ENCODE measurements at places on chromosomes 1 and 21. TPM values are rescaled to one million over a fixed set of nuclear protein-coding genes. Genes with fewer than 3 reads are reported as not detected.

DNA sequence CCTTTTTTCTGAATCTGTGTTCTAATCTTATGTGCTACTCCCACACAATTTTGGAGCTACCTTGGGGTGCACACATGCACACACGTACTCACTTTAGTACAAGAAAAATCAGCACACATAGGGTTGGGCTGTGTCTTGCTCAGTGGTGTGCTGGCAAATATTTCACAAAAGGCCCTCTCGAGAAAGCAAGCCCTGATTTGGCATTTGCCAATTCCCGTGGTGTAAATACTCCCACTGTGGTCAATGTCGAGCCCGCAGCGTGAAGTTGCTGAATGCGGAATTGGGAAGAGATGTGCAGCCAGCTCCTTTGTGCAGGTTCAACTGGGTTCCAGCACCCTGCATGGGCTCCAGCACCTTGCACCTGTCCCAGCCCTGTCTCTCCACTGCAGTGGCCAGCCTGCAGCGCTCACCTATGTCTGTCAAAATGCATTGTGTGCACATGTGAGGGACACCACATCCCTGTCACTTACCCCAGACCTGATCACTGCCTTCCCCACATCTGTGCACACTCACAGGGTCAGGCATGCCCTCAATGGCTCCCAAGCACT is 78.4 kb upstream of the WNT4 start:
- DNase-seq = no peak

DNA sequence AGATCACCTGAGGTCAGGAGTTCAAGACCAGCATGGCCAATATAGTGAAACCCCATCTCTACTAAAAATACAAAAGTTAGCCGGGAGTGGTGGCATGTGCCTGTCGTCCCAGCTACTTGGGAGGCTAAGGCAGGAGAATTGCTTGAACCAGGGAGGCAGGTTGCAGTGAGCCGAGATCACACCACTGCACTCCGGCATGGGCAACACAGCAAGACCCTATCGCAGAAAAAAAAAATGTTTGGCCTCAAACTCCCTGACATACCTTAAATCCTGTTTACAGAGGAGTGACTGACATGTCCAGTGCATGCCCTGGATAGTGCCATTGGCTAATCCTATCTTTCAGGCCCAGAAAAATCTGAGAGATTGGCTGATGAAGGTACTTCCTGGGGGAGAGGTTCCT is 11.8 kb downstream of the DCLRE1B start:
- no peak for DNase-seq

GRCh38 chr1:73066866-73067265 is 784.5 kb upstream of the NEGR1 start:
- DNase-seq = no peak

DNA sequence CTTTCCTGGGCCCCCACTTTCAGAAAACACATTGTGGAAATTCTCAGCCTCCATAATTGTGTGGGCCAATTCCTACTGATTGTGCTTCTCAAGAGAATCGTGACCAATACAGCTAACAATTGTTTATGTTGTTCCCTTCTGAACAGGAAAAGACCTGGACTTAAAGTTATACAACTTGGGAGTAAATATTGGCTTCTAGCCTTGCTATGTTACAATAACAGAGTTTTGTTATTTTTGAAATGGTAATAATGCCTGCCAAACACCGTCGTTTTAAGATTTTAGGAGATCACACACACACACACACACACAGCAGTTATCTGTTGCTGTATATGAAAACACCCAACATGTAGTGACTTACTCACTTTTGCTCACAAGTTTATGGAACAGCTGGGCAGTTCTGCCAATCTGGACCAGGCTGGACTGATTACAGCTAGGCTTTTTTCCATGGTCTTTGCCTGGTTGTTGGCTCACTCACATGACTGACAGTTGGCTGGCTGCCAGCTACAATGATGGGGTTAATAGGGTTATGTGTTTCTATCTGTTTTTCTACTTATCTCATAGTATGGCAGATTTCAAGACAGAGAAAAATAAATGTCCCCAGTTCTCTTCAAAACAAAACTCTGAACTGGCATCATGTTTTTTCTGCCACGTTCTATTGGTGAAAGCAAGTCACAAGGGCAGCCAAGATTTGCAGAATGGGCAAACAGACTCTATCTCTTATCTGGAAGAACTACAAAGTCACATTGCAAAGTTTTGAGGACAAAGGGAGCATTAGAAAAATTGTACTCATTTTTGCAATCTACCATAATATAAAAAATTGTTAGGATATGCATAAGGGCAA is 447.5 kb downstream of the NEGR1 start:
- no peak for DNase-seq

GRCh38 chr1:3638676-3639075 is 11.2 kb downstream of the WRAP73 start:
- DNase-seq = no peak

GRCh38 chr1:9371391-9371935 is 78.8 kb downstream of the SPSB1 start:
- DNase-seq = no peak

GRCh38 chr1:199551967-199552565 is 475.4 kb upstream of the NR5A2 start:
- peak; percentile 22 for DNase-seq

DNA sequence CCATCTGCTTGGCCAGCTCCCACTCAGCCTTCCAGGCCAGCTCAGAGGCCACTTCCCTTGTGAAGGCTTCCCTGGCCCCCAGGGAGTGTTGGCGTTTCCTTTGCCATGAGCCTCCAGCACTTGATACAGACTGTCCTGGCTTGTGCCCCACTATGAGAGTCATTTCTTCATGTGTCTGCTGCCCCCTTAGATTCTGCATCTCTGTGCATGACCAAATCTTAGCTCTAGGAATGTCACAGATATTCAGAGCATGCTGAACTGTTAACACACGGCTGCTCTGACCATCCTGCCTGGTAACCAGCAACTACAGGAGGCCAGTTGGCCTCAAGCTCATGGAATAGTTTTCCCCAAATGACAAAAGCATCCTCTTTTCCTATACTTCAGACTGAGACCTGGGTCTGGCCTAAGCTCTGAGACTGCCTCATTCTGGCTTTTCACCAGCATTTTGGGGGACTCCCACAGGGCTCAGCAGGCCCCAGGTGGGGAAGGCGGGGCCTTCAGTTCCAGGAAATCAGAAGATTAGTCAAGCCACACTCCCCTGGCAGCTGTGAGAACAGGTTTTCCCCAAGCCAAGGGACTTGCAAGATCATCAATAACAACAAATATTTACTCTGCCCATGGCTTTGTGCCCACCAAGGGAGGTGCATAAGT is 182.6 kb upstream of the EDN2 start:
- DNase-seq = peak; percentile 74

DNA sequence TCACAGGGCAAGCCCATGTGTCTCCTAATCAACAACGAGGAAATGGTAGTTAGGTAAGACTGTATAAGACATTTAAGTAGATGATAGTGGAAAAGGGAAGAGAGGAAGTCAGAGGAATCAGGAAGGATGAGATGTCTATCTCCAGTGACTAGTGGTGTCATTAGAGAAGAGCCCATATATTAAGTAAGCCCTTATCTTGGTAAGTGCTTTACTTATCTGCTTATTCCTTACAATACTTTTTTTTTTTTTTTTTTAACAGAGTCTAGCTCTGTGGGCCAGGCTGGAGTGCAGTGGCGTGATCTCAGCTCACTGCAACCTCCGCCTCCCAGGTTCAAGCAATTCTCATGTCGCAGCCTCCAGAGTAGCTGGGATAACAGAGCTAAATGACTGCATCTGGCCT is 29.5 kb downstream of the RNF11 start:
- DNase-seq = no peak

- DNase-seq = no peak
These were observed 11.9 kb upstream of the CLDN8 start for GRCh38 chr21:30227633-30228404.

DNA sequence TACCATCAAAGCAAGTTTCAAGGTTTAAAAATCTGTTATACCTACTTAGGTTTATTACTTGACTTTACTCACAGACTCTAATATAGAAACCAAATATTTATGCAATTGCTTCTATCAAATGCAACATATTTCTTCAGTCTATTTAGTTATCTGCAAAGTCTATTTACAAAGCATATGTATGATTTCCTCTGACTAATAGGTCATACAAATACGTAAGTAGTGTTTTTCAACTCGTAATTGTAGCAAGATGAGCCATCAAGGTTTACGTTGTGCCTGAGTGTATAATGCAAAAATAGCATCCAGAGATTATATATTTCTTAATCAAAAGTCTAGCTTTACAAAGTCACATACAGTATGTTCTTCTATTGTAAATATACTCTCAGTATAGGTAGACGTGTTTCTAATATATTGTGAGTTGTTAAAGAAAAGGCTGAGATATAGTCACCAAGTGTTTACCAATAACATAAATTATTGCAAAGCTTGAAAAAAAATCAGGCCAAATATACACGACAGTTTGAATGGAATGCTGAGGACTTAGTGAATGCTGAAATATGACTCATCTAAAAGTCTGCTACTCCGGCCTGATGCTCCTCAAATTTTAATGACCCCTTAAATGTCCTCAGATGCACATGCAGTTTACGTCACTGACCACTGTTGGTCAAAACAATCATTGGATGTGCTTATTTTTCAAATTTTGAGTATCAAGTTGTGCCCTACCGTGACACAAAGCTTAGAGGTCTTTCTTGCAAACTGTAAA is 48.4 kb downstream of the ADAMTS5 start:
- DNase-seq = no peak

DNA sequence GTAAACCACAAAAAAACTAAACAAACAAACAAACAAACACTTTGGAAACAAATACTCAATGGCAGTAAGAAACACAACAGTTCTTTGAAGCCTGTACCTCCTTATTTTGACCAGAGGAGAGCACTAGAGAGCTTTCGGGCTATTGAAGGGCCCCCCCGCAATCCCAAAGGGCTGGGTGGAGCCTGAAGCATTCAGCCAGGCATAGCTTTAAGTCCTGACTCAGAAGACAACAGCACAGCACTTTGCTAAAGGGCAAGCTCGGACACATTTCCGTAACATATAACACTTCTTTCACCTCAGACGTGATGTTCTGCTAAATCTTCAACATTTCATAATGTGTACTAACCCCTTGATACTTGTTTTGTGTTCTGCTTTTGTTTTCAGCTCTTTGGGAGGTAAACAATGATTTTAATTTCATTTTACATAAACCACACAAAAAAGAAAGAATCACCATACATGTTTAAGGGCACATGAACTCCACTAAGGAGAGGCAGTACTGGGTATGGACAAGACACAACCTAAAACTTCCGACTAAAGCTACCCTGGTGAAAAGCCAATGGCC is 9.7 kb upstream of the SHCBP1L start:
- DNase-seq = no peak

GRCh38 chr1:31297277-31298247 is 730 bp downstream of the ZCCHC17 start:
- peak; percentile 1 for DNase-seq

DNA sequence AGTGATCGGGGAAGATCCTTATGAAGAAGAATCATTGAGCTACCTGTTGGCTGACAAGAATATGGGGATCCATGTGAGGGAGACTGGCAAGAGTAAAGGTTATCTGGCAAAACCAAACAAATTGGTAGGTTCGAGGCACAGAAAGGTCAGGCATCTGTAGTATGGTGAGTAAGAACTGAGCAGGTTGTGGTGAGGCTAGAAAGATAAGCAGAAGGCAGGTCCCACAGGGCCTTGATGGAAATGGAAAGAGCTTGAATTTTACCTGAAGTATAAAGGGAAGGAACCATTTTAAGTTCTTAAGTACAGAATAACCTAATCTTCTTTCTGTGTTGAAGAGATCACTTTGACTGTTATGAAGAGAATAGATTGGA is 11.1 kb downstream of the PTPRC start:
- peak; percentile 54 for DNase-seq

DNA sequence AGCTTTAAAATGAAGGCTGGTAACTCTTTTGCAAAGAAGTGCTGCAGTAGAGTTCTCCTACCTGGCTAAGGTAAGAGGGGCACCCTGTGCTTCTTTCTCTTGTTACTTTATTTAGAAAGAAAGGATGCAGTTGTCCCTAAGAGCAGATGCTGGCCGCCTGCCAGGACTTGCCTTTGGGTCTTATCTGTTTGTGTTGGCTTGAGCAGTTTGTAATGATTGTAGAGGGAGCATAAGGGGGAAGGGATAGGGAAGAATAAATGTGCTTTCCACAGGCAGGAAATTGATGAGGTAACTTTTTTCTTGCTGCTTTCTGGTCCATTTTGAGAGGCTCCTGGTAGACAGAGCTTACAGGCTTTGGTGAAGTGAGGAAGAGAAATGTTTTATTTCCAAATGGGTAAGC is 229.6 kb downstream of the HHAT start:
- DNase-seq = no peak

- DNase-seq = peak; percentile 71
These were observed 5.5 kb downstream of the SMPDL3B start for GRCh38 chr1:27940297-27940696.

- no peak for DNase-seq
These were observed 44.7 kb upstream of the TENT5B start for GRCh38 chr1:27057389-27057788.

Gene TMPRSS15
- not detected for total RNA-seq

Gene CASZ1
- 8.8 TPM for total RNA-seq

Gene LINGO4
- 0.36 TPM for total RNA-seq

Gene ZYG11A
- total RNA-seq = not detected

Gene GPR161
- total RNA-seq = 0.12 TPM

Gene TENT5C
- total RNA-seq = 14.8 TPM

Gene TSSK3
- total RNA-seq = 3.5 TPM
